CD4-positive, alpha-beta T cell treated with Interleukin-12 subunit alpha and Interleukin-12 subunit beta, for 1 hour (primary cell): ENCODE measurements at places on chromosomes 4 and X.

DNA sequence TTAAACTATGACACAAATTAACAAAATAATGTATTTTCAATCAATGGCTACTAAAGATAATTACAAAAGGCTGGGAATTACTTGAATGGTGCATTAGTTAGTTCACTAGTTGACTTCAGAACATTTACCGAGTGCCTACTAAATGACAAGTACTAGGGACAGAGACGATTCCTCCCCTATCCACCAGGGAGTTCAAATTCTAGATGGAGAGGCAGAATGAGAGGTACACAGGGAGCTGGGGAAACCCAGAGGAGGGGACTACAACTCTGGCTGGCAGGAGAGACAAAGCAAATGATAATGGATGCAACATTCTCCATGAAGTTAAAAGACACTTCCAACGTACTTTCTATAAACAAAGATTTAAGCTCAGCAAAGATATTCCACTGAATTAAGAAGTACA lies 43.1 kb upstream of the MCF2 start:
- no peak for DNase-seq

DNA sequence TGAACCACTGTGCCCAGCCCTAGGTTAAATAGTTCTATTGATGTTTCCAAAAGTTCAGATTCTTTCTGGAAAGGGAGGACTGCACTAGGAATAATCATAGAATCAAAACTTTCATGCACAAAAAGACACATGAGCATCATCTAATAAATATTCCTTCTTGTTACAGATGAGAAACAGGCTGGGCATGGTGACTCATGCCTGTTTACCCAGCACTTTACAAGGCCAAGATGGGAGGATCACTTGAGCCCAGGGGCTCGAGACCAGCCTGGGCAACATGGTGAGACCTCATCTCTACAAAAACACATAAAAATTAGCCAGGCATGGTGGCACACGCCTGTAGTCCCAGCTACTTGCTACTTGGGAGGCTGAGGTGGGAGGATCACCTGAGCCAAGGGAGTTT lies 27.7 kb downstream of the LARP7 start:
- DNase-seq, result no peak

- DNase-seq, result no peak
These were observed 19.1 kb downstream of the SASH3 start for GRCh38 chrX:129798888-129799287.

GRCh38 chr4:184932343-184932742 lies 85.9 kb upstream of the HELT start:
- DNase-seq, result no peak

GRCh38 chrX:31487951-31488350 lies 416.1 kb upstream of the FTHL17 start:
- no peak for DNase-seq

DNA sequence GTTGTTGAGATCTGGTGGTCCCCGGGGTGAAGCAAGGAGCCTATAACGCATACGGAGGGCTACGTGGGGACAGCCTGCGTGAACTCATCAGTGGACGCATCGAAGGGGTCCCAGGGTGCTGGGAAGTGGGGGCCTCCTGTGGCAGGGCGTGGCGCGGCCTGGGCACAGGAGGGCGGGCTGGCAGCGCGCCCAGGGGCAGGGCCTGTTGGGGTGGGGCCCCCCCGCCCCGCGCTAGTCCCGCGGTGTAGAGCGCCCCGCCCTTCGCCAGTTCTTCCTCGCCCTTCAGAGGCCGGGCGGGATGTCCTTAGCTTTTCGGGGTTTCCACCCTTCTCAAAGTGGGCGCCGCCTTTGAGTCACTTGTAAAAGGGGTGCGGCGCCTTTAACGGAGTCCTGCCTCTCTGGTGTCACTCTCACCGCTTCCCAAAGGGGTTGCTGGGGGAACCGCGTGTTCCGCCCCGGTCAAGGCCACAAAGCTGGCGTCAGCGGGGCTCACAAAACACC lies 632 bp downstream of the PLP2 start:
- DNase-seq, result peak; percentile 76

- no peak for DNase-seq
These were observed 290.6 kb upstream of the BOD1L1 start for GRCh38 chr4:13918110-13918509.

- DNase-seq, result no peak
These were observed 2011.9 kb upstream of the PCDH10 start for GRCh38 chr4:131137196-131137595.

GRCh38 chr4:118352843-118353533 lies at the start of gene PRSS12:
Gene PRSS12, minus strand, starts transcription at chr4:118353003. Its CDS starts 283 bp downstream, at chr4:118352720.
- peak; percentile 55 for DNase-seq

DNA sequence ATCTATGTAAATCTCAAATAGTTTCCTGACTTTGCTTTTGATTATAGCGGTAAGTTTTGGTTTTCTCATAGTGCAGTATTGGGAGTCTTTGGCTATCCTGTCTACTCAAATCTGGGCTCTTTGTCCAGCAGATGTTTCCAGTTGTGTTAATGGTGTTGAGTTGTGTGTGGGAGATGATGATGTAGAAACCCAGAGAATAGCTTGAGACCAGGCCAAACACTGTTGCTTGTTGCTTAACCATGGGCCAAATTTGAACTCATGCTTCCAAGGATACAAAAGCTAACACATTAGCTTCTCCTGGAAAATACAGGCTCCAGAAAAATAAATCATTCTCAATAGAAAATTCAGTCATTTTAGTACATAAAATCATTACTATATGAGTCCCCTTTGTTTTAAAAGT lies 82.6 kb upstream of the GYPA start:
- DNase-seq, result no peak

DNA sequence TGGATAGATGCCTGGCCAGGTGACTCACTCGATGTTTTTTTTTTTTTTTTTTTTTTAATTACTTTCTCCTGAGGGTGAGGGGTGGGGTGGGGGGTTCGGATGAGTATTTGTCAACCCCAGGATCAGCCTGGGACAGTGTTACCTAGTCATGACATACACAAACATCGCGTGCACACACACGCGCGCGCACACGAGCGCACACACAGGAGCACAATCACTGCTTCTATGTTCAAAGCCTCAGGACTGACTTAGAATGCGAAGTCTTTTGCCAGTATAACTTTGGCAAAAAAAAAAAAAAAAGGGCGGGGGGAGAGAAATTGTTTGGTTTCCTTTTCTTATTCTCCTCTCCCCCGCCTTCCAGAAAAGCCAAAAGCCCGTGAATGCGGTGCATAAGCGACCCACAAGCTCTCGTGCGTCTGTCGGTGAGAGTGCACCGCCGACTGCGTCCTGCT lies 115.0 kb upstream of the TEX13C start:
- DNase-seq, result no peak

GRCh38 chrX:13428053-13428786 lies 108.4 kb upstream of the ATXN3L start:
- DNase-seq, result no peak
